ENCODE measurements at places on chromosomes 2 and 18.

GRCh38 chr2:55213822-55214221, 18.3 kb downstream of the CLHC1 start:
- DNase-seq: no peak

GRCh38 chr2:203170502-203170901, 68.3 kb upstream of the CYP20A1 start:
- DNase-seq: no peak

DNA sequence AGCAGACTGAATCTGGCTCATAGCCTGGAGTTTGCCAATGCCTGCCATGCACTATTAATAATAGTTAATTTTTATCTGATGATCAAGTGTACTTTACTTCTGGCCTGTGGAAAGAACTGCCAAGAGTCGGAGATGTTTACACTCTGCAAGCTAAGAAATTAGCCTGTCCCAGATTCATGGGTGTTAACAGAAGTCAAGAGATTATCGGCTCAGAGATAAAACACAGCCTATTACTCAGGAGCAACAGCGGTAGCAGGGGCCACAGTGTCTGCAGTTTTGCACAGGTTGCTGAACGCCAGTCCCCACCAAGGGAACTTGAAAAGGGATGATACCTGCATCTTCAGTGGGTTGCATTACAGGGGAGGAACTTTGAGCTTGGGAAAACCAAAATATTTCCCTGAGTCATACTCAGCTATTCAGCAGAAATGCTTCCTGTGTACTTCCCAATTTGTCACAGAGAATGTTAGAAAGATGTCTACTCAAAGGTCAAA, 4.3 kb upstream of the ADI1 start:
- no peak for DNase-seq

DNA sequence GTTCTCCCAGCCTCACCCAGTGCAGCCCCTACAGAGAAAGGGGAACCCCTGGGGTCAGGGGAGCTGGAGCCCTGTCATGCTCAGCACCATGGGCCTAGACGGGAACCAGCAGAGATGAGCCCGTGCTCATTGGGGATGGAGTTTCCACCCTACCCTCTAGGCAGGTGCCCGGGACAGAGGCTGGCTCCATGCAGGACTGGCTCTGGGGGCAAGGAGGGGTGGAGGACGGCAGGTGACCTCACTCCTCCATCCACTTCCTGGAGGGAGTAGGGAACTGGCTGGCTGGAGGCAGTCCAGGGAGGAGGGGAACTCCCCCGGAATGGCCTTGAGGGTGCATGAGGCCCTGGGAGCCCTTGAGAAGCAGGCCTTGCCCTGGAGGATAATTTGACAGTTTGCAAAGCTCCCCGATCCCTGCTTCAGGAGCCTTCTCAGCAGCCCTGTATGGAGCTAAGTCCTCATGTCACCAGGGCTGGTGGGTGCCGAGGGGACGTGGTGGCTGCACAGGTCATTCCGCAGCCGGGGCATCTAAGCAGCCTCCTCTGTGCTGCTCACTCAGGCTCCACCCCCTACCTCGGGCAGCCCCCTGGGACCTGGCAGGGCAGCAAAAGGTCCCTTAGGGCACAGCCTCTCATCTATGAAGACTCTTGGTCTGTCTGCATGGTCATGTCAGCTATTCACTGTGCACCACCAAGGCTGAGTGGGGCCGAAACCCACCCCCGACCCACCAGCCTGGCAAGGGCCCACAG, 2.1 kb downstream of the NEURL3 start:
- DNase-seq: no peak

- DNase-seq: no peak
Observed at GRCh38 chr2:42903821-42904575, 111.6 kb upstream of the HAAO start.

DNA sequence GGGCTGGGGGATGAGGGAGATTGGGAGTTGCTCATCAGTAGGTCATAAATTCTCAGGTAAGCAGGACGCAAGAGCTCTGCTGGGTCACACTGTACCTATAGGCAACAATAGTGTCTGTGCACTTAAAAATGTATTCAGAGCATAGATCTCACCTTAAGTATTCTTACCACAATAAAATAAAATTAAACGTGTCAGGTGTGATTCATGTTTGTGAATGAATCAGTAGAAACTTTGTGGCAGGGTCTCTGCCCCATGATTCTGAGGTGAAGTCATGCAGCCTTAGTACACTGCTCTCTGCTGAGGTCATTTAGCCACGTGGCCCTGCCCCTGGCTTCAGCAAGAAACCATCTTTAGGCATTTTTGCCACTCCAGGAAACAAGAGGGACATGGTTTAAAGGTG, 253.8 kb downstream of the FBXO15 start:
- no peak for DNase-seq

Measured in activated CD4-positive, alpha-beta T cell treated with anti-CD3 and anti-CD28 coated beads, Interleukin-2, amount 50 U/mL, for 48 hours (primary cell).